IMR-90 (cell line): ENCODE measurements at places on chromosomes 12 and 14. TPM values are rescaled to one million over a fixed set of nuclear protein-coding genes. Genes with fewer than 3 reads are reported as not detected.

The PLBD1 gene
- under 0.01 TPM in 1 of 2 replicates, not detected in the other for total RNA-seq

The TCTN2 gene
- 12.2 and 13.6 TPM in 2 replicates for total RNA-seq

The RTL1 gene
- total RNA-seq, result not detected in 2 replicates

The LRRC10 gene
- not detected in 2 replicates for total RNA-seq

The MYO1A gene
- total RNA-seq, result under 0.01 TPM in 1 of 2 replicates, not detected in the other

The SLC38A4 gene
- total RNA-seq, result 2.3 and 2.8 TPM in 2 replicates

The CYP27B1 gene
- total RNA-seq, result 0.36 and 0.56 TPM in 2 replicates

The TAMALIN gene
- 2.5 and 2.7 TPM in 2 replicates for total RNA-seq

The RNASE2 gene
- not detected in 2 replicates for total RNA-seq

The LRTM2 gene
- total RNA-seq, result not detected in 2 replicates

The MEG3 gene
- 31.5 and 32.5 TPM in 2 replicates for total RNA-seq

The RERGL gene
- not detected in 2 replicates for total RNA-seq

The BMP4 gene
- total RNA-seq, result 2.8 and 3.4 TPM in 2 replicates

The TAS2R46 gene
- total RNA-seq, result 3.3 and 4.7 TPM in 2 replicates

The GALNT8 gene
- total RNA-seq, result not detected in 2 replicates

The PIWIL1 gene
- not detected in 2 replicates for total RNA-seq

The FOXM1 gene
- 14.9 and 16.9 TPM in 2 replicates for total RNA-seq

The CEP170B gene
- total RNA-seq, result 3.6 and 4.2 TPM in 2 replicates

The CIT gene
- 21.0 and 23.1 TPM in 2 replicates for total RNA-seq

The HOXC12 gene
- total RNA-seq, result not detected in 2 replicates

The B4GALNT3 gene
- total RNA-seq, result not detected in 2 replicates

The RPL10L gene
- not detected in 2 replicates for total RNA-seq

The HOXC10 gene
- not detected in 2 replicates for total RNA-seq

The RASSF9 gene
- 0.18 and 0.28 TPM in 2 replicates for total RNA-seq

The ELK3 gene
- 14.5 and 20.0 TPM in 2 replicates for total RNA-seq

The GPRC5D gene
- not detected in 2 replicates for total RNA-seq

The ZDHHC22 gene
- total RNA-seq, result not detected in 2 replicates

The NANOG gene
- total RNA-seq, result not detected in 2 replicates

The C12orf54 gene
- not detected in 2 replicates for total RNA-seq

The LRP10 gene
- total RNA-seq, result 19.4 and 25.1 TPM in 2 replicates

The RNASE4 gene
- 8.1 and 10.4 TPM in 2 replicates for total RNA-seq

The RASAL1 gene
- not detected in 2 replicates for total RNA-seq

The ZC3H14 gene
- 103 and 111 TPM in 2 replicates for total RNA-seq
